Fibroblast of lung (primary cell): ENCODE measurements at places on chromosomes 16 and 17.

DNA sequence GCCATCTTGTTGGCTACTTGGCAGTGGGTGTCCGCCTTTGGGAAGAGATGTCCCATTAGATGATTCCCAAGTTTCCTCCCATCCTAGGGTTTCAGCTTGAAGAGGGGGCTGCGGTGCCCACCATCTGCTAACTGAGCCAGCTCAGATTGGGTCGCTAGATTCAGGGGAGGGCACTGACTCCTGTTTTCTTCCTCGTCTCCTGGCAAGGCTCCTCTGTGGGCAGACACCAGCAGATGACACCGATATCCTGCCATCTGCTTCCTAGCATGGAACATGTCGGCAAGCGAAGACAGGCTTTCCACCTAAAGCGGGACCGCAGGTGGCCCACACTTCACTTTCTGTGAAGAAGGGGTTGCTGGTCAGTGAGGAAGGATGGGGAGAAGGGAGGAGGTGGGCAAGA, 27.3 kb downstream of the C17orf75 start:
- no peaks in the 10 kb centered on the region for H3K36me3 ChIP-seq
- no peak overlapping the region for H3K4me3 ChIP-seq
- H3K4me1 ChIP-seq: no peaks in the 10 kb centered on the region
- H3K27me3 ChIP-seq: peaks cover 5% of the 10 kb centered on the region

GRCh38 chr16:3625331-3625730, 13.9 kb upstream of the SLX4 start:
- no peaks in the 10 kb centered on the region for H3K36me3 ChIP-seq
- H3K27ac ChIP-seq: no peak overlapping the region
- no peaks in the 10 kb centered on the region for H3K4me1 ChIP-seq
- no peaks in the 10 kb centered on the region for H3K27me3 ChIP-seq

DNA sequence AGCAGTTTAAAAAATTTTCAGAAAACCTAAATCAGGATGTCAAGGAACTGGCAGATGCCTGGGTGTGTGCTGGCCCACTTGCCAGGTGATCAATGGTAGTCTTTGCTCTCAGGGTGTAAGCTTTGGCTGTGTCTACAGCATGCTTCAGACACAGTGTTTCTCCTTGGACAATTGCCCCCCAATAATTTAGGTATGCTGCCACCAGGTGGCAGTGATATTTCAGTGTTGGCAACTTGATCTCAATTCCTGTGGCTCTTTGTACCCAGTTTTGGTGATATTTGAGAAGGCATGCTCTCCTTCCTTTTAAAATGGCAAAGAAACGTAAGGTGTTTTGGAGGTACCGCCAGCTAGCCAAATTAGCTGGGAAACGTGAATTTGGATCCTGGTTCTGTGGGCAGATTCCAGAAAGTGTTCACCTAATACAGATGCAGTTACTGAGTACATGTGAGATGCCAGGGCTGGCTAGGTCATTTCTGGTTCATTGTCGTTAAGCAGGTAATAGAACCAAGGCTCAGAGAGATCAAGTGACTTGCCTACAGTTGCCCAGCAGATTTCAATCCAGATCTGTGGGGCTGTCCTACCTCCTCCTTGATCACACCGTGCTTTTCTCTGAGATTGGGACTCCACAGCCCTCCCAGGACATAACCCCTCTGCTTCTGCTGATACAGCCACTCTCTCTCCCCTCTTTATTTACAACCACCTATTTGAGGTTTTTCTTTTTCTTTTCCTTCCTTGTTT, 155.6 kb upstream of the PLCG2 start:
- no peak for DNase-seq
- H3K36me3 ChIP-seq: no peaks in the 10 kb centered on the region
- no peak overlapping the region for H3K27ac ChIP-seq

GRCh38 chr16:11781773-11782172, 15.3 kb downstream of the ZC3H7A start:
- H3K27me3 ChIP-seq: no peaks in the 10 kb centered on the region
- peaks cover 18% of the 10 kb centered on the region for H3K4me1 ChIP-seq
- DNase-seq: peak; percentile 36
- peak overlapping the region; percentile 10 for H3K4me3 ChIP-seq
- peak overlapping the region; percentile 73 for H3K27ac ChIP-seq

- no peaks in the 10 kb centered on the region for H3K36me3 ChIP-seq
- DNase-seq: no peak
- H3K27me3 ChIP-seq: no peaks in the 10 kb centered on the region
Observed at GRCh38 chr17:17328251-17328650, 25.1 kb downstream of the NT5M start.

DNA sequence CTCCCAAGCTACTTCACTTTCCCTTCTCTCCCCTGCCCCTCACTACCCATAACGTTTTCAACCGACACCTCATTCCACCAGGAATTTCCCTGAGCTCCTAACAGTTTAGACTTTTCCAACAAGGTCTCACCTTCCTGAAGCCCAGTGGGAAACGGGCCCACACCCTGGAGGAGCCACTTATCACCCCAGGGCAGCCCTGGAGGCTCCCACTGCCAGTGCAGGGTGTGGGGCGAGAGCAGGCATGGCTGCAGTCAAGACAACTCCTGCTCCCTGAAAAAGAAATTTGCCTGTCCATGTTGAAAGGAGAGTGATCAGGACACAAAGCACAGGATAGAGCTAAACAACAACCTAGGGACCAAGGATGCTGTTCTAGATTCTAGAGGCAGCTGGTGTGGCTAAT, 1.7 kb upstream of the CCNF start:
- no peak overlapping the region for H3K27ac ChIP-seq
- no peak for DNase-seq
- no peaks in the 10 kb centered on the region for H3K27me3 ChIP-seq
- H3K4me1 ChIP-seq: peaks cover 7% of the 10 kb centered on the region
- H3K36me3 ChIP-seq: peaks cover 3% of the 10 kb centered on the region

GRCh38 chr17:301681-302299, 50.8 kb downstream of the RPH3AL start:
- H3K4me3 ChIP-seq: no peak overlapping the region
- peaks cover 3% of the 10 kb centered on the region for H3K27me3 ChIP-seq
- H3K27ac ChIP-seq: no peak overlapping the region
- no peak for DNase-seq

- H3K4me3 ChIP-seq: no peak overlapping the region
- no peaks in the 10 kb centered on the region for H3K27me3 ChIP-seq
- no peak for DNase-seq
- no peak overlapping the region for H3K27ac ChIP-seq
- H3K36me3 ChIP-seq: peaks cover 8% of the 10 kb centered on the region
- H3K4me1 ChIP-seq: peaks cover 36% of the 10 kb centered on the region
Observed at GRCh38 chr17:78919861-78920450, 5.2 kb downstream of the TIMP2 start.

DNA sequence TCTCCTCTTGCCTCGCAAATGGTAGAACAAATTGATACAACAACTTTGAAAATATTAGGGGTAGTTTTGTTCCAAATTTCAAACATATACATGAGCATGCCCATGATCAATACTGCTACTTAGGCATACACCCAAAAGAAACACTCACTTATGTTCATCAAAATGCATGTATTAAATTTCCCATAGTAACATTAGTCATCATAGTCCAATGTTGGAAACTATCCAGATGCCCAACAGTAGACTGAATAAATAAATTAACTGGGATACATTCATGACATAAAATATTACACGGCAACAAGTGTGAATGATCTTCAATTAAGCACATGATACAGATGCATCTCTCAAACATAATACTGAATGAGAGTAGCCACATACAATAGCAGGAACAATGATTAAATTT, 391.6 kb downstream of the CDH11 start:
- H3K36me3 ChIP-seq: no peaks in the 10 kb centered on the region
- peak; percentile 15 for DNase-seq
- no peak overlapping the region for H3K4me3 ChIP-seq
- H3K27ac ChIP-seq: no peak overlapping the region
- no peaks in the 10 kb centered on the region for H3K27me3 ChIP-seq

DNA sequence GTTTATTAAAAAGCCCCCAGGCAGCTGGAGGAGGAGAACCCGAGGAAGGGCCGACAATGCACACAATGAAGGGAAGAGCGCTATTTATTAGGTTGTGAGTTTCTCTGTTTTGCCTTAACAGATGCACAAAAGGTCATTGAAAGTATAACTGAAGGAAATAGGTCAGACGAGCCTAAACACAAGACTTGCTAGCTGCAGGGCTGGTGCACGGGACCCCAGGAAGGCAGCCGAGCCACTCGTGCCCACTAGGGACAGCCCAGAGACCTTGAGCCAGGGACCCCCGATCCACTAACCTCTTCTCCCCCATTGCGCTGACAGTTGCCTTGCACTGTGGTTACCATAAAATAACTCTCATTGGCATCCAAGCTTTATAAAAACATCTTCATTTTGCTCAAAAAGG, 11.3 kb downstream of the LITAFD start:
- no peak overlapping the region for H3K27ac ChIP-seq
- H3K27me3 ChIP-seq: no peaks in the 10 kb centered on the region
- peaks cover 28% of the 10 kb centered on the region for H3K36me3 ChIP-seq
- peaks cover under 1% of the 10 kb centered on the region for H3K4me1 ChIP-seq
- H3K4me3 ChIP-seq: no peak overlapping the region
- DNase-seq: no peak

DNA sequence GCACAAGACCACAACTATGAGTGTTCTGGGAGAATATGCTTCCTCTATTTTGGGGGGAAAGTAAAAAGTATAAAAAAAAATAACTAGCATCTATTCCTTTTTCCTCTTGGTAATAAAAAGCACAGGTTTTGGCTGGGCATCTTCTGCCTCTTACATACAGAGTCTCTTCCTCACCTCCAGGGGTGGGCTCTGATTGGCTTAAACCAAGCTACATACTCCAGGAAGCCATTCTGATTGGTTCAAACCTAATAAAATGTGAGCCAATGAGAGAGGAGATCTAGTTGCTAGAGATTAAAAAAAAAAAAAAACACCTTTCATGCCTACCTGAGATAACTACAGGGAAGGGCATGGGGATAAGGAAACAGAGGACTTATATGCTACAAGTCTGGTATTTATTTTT, 365.9 kb upstream of the ERCC4 start:
- no peak overlapping the region for H3K4me3 ChIP-seq
- no peak overlapping the region for H3K27ac ChIP-seq
- H3K36me3 ChIP-seq: no peaks in the 10 kb centered on the region
- no peaks in the 10 kb centered on the region for H3K27me3 ChIP-seq
- H3K4me1 ChIP-seq: no peaks in the 10 kb centered on the region

DNA sequence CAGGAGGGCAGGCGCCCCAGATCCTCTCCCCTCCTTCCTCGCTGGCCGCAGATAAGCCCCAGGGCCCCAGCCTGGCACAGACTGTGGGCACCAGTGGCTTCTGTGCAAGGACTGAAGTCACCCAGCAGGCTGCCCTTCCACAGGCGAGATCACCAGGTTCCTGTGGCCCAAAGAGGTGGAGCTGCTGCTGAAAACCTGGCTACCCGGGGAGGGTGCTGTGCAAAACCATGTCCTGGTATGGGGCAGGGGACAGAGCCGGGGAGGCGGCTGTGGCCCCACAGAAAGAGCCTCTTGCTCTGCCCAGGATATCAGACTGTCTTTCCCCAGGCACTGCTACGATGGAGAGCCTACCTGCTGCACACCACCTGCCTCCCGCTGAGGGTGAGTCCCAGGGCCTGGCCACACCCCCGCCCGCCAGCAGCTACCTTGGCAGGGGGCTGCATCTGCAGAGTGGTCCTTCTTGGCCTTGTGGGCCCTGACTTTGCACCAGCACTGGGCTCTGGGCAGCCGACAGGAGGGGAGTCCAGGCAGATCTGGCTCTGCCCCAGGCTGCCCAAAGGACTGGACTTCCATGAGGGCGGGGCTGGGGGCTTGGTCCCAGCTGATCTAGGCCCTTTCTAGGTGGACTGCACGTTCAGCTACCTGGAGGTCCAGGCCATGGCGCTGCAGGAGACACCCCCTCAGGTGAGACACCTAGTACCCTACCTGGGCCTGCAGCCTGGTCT, 615 bp downstream of the CARMIL2 start:
- no peaks in the 10 kb centered on the region for H3K36me3 ChIP-seq
- DNase-seq: no peak
- H3K27ac ChIP-seq: no peak overlapping the region

DNA sequence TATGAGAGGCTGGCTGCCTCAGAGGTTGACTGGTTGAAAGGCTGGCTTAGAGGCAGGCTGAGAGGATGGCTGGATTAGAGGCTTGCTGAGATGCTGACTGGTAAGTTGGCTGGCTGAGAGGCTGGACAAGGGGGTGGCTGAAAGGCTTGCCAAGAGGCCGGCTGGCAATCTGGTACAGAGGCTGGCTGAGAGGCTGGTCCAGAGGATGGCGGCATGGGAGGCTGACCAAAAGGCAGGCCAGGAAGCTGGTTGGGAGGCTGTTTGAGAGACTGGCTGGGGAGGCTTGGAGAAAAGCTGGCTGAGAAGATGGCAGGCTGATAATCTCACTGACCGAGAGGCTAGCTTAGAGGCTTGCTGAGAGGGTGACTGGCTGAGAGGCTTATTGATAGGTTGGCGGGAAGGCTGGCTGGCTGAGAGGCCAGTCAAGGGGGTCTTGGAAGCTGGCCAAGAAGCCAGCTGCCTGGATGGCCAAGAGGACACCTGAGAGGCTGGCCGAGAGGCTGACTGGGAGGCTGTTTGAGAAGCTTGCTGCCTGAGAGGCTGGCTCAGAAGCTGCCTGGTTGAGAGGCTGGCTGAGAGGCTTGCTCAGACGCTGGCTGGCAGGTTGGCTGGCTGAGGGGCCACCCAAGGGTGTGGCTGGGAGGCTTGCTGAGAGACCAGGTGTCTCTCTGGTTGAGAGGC, 34.2 kb upstream of the ACSM2B start:
- H3K36me3 ChIP-seq: no peaks in the 10 kb centered on the region
- no peak for DNase-seq
- H3K4me1 ChIP-seq: no peaks in the 10 kb centered on the region
- H3K27ac ChIP-seq: no peak overlapping the region
- H3K4me3 ChIP-seq: no peak overlapping the region
- H3K27me3 ChIP-seq: no peaks in the 10 kb centered on the region

DNA sequence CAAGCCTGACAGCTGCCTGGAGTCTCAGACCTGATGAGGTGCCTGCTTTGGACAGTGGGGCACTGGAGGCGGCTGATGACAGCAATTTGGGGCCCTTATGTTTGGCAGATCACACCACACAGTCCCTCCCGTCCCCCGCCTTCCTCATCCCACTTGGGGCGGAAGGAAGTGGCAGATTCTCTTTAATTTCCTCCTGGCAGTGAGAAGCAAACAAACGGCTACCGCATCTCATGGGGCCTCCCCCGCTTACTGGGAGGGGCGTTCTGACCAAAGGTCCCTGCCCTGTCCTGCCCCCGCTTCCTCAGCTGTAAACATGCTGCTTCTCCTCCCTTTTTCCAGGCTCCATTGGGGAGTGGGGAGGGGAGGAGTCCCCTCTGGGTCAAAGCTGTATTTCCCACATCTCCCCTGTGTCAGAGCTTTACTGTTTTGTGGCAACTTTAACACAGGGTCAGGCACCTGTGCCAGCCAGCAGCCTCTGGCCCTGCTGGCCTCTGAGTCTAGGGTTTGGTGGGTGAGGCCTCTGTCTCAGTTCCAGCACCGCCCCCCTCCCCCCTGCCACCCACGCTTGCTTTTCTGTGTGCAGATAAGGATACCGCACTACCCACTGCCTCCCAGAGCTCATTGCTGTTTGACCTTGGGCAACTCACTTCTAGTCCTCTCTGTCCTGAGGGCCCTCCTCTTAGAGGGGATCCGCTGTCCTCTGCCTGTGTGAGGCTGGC, 5.4 kb upstream of the NFATC3 start:
- H3K27ac ChIP-seq: no peak overlapping the region
- H3K4me3 ChIP-seq: no peak overlapping the region
- H3K4me1 ChIP-seq: peaks cover 17% of the 10 kb centered on the region
- H3K36me3 ChIP-seq: peaks cover 8% of the 10 kb centered on the region
- no peaks in the 10 kb centered on the region for H3K27me3 ChIP-seq

GRCh38 chr16:84137769-84138357, 7.1 kb downstream of the HSDL1 start:
- H3K27ac ChIP-seq: no peak overlapping the region
- no peaks in the 10 kb centered on the region for H3K27me3 ChIP-seq
- no peak for DNase-seq
